ENCODE measurements at places on chromosomes 7 and 10.
A peak's percentile ranks its signal among the peaks of the same experiment; 100 is the strongest.

GRCh38 chr10:4285121-4285520 lies 500.1 kb upstream of the KLF6 start:
- no peaks in the 10 kb centered on the region for H3K36me3 ChIP-seq
- H3K4me3 ChIP-seq: no peak overlapping the region

- H3K27ac ChIP-seq: no peak overlapping the region
- no peaks in the 10 kb centered on the region for H3K4me1 ChIP-seq
- no peaks in the 10 kb centered on the region for H3K36me3 ChIP-seq
- no peaks in the 10 kb centered on the region for H3K27me3 ChIP-seq
These were observed 149.7 kb downstream of the OAT start for GRCh38 chr10:124268976-124269375.

DNA sequence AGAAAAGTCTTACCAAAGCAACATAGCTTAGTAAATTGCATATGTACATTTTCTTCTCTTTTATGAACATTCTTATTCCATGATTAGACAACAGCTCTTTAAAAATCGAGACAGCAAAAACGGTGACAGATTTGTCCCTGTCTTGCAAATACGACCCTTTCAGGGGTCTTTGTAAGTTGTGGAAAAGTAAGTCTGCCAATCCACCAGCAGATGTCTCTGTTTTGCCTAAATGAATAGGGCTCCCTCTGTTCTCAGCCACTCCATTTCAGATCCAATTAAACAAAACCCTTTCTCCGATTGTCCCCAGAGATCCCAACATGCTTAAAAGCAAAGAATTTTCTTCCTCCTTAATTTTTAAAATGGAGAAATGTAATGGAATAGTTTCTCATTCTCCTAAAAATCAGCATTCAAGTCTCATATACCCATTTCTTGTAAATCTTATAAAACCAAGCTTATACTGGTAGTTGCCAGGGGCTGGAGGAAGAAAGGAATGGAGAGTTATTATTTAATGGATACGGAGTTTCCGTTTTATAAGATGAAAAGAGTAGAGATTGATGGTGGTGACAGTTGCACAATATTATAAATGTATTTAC lies 61.0 kb upstream of the NFE2L3 start:
- H3K27ac ChIP-seq: no peak overlapping the region
- H3K4me1 ChIP-seq: no peaks in the 10 kb centered on the region
- H3K36me3 ChIP-seq: no peaks in the 10 kb centered on the region

DNA sequence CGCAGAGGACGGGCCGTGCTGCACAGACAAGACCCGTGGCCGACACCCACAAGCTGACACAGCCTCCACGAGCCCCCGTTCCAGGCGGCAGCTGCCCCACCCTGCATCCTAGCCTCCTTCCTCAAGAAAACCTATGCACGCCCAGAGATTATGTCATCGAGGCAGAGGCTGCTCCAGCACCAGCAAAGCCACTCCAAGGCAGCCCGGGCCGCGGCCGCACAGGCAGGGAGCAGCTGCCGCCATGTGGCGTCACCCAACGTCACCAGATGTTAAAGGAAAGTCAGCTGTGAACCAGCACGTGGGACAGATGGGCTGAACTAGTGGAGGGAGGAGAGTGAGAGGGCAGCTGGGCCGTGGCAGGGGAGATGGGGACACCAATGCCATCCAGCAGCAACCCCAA lies 59.8 kb downstream of the STK32C start:
- no peaks in the 10 kb centered on the region for H3K36me3 ChIP-seq
- no peaks in the 10 kb centered on the region for H3K4me1 ChIP-seq
- no peak overlapping the region for H3K27ac ChIP-seq
- no peak for DNase-seq
- no peaks in the 10 kb centered on the region for H3K27me3 ChIP-seq
- no peak overlapping the region for H3K4me3 ChIP-seq

GRCh38 chr10:102394079-102394800 lies 1.3 kb upstream of the NFKB2 start:
- peak; percentile 93 for DNase-seq
- H3K36me3 ChIP-seq: no peaks in the 10 kb centered on the region
- H3K4me1 ChIP-seq: peaks cover 16% of the 10 kb centered on the region
- H3K27me3 ChIP-seq: no peaks in the 10 kb centered on the region
- peak overlapping the region; percentile 66 for H3K4me3 ChIP-seq
- peak overlapping the region; percentile 97 for H3K27ac ChIP-seq

GRCh38 chr10:108791794-108792474 lies 1131.4 kb downstream of the XPNPEP1 start:
- H3K27me3 ChIP-seq: no peaks in the 10 kb centered on the region
- H3K4me3 ChIP-seq: no peak overlapping the region
- H3K36me3 ChIP-seq: no peaks in the 10 kb centered on the region
- H3K27ac ChIP-seq: no peak overlapping the region
- H3K4me1 ChIP-seq: no peaks in the 10 kb centered on the region
- no peak for DNase-seq

- H3K4me1 ChIP-seq: no peaks in the 10 kb centered on the region
- H3K4me3 ChIP-seq: no peak overlapping the region
- no peak for DNase-seq
- H3K27ac ChIP-seq: no peak overlapping the region
- H3K27me3 ChIP-seq: no peaks in the 10 kb centered on the region
These were observed 116.8 kb downstream of the AUTS2 start for GRCh38 chr7:69714886-69715576.

DNA sequence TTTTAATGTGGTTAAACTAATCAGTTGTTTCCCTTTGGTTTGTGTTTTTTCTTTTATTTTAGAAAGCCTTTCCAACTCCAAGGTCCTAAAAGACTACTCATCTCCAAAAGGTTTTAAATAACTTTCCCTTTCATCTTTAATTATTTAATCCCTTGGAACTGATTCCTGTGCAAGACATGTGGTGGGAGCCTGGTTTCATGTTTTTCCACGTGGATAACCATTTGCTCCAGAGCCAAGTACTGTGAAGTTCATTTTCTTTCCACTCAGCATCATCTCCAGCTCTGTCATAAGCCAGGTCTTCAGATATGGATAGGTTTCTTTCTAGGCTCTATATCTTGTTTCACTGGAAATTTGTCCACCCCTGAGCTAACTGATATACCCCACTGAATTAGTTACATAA lies 16.7 kb downstream of the PPP1R3C start:
- no peaks in the 10 kb centered on the region for H3K27me3 ChIP-seq
- no peak for DNase-seq
- H3K36me3 ChIP-seq: no peaks in the 10 kb centered on the region

DNA sequence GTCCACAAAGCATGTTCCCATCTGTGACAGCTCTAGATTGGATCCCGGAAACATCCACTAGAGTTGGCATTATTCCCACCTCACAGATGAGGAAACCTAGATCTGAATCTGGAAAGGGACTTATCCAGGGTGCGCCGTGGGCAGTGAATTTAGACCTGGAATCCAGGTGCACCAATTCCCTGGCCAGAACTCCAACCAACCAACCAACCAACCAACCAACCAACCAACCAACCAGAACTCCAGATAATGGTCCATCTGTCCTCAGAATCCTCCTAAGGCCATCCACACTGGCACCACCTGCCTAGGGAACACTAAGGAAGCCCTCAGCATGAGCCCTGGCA lies 42.0 kb upstream of the ZMIZ1 start:
- H3K27ac ChIP-seq: no peak overlapping the region
- peaks cover 3% of the 10 kb centered on the region for H3K4me1 ChIP-seq
- H3K27me3 ChIP-seq: no peaks in the 10 kb centered on the region
- no peak overlapping the region for H3K4me3 ChIP-seq
- H3K36me3 ChIP-seq: no peaks in the 10 kb centered on the region
- no peak for DNase-seq

DNA sequence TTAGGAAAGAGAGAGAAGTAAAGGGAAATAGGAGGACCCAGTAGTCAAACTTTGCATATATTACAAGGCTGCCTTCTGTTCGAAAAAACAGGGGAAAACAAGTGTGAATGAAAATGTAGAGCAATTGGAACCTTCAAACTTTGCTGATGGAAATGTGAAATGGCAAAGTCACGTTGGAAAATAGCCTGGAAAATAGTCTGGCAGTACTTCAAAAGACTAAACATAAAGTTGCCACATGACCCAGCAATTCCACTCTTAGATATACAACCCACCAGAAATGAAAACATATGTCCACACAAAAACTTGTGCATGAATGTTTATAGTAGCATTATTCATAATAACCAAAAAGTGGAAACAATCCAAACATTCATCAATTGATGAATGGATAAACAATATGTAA lies 78.6 kb upstream of the IFRD1 start:
- DNase-seq: no peak
- H3K36me3 ChIP-seq: no peaks in the 10 kb centered on the region
- H3K27ac ChIP-seq: no peak overlapping the region
